Stimulated activated CD4-positive, alpha-beta T cell treated with anti-CD3 and anti-CD28 coated beads, Interleukin-4, amount 100 ng/mL, for 24 hours (primary cell): ENCODE measurements at places on chromosomes 1 and 21.

DNA sequence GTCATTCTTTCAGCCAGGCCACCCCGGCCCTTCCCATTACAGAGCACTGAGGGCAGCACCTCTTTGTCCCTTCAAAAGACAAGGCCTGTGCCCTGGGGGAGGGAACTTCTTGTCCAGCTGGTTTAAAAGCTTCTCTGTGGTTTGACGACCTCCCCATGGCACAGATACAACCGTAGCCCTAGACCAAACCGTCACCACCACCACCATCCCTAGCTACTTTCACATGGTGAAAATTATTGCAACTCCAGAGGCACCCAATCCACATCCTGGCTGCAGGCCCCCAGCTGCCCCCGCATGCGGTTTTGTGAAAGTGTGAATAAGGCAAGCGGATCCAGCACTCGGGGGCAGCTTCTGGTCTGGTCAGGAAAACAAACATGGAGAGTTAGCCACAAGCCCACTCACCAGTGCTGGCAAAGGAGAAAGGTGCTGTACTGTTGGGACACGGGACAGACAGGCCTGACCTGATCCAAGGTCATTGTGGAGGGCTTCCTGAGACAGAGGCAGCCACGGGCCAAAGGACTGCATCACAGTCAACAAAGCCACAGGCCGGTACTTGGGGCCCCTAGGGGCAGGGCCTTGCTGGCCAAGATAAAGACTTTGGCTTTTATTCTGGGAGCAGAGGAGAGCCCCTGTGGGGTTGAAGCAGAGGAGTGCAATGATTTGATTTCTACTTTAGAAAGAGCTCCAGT lies 31.2 kb downstream of the CDCA8 start:
- DNase-seq: no peak

- DNase-seq: no peak
Measured at GRCh38 chr1:10207810-10208209, 2.6 kb upstream of the KIF1B start.

DNA sequence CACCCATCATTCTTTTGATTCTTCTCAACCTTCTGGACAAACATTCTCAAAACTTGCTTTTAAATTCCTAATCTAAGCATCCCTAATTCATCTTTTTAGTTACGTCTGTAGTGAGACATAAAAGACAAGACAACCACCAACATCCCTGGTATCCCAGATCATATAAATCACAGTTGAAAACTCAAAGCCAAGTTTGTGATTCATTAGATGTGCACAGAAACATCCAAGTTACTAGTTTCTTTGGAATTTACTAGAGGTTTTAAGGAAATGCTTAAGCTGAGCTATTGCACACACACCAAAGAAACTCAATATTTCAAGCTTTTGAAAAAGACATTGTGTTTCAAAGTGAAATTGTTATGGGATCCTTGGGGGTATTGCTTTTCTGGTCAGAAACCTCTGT lies 47.6 kb downstream of the ATP6V1G3 start:
- no peak for DNase-seq

- no peak for DNase-seq
Measured at GRCh38 chr1:78101514-78101913, 55.7 kb downstream of the GIPC2 start.

GRCh38 chr1:42734201-42735035 lies 5.6 kb downstream of the CLDN19 start:
- DNase-seq: no peak

DNA sequence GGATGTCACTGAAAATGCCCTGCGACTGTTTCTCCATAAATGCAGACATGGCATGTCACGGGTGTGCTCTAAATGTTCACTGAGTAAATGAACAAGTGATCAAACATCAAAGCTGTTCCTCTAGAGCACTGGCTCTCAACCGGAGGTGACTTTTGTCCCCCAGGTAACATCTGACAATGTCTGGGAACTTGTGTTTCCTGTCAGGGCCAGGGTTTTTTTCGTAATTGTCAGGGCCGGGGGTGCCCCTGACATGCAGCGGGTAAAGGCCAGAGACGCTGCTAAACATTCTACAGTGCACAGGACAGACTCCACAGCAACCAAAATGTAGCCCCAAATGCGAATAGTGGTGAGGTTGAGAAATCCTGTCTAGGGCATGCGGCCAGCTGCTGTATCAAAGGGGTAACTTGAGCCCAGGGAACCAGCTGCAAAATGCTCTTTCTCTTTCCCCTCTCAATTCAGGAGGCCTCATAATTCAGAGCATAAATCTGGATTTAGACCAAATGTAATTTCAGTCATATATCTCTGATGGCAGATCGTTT lies 2.0 kb downstream of the ALDH4A1 start:
- no peak for DNase-seq
